ENCODE measurements at places on chromosomes 2 and 18.

DNA sequence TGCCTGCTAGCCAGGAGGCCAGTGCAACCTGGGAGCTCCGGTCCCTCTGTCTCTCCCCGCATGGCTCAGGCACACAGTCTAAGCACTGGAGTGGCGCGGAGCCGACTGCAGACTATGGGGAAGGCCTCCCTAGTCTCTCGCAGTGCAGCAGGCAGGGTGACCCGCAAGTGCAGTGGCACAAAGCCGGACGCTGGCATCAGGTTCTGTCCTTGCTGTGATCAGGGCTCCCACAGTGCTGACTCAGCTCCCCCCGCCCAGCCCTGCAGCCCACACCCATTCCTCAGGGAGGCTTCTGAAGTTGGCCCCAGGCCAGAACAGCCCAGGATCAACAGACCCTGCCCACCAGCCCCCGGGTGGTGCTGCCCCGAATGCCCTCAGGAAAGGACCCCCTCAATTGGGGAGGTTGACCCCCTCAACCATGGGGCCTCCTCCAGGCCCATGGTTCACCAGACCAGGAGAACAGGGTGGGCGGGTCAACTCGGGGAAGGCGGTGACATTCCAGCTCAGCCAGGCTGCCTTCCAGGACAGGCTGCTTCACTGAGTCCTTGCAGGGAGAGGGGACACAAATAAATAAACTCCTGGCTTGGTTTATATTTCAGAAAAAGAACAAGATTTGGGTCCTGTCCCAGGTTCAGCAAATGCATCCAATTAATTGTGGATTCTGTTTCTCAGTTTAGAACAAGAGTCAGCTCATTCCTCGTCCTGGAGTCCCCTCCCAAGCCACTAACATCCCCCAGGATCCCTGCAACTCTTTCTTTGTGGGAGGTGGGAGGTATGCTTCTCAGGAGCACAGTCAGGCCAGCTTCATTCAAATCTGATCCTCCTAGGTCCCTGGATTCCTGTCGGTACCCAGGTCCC, 12.2 kb downstream of the BIN1 start:
- no peak for DNase-seq

DNA sequence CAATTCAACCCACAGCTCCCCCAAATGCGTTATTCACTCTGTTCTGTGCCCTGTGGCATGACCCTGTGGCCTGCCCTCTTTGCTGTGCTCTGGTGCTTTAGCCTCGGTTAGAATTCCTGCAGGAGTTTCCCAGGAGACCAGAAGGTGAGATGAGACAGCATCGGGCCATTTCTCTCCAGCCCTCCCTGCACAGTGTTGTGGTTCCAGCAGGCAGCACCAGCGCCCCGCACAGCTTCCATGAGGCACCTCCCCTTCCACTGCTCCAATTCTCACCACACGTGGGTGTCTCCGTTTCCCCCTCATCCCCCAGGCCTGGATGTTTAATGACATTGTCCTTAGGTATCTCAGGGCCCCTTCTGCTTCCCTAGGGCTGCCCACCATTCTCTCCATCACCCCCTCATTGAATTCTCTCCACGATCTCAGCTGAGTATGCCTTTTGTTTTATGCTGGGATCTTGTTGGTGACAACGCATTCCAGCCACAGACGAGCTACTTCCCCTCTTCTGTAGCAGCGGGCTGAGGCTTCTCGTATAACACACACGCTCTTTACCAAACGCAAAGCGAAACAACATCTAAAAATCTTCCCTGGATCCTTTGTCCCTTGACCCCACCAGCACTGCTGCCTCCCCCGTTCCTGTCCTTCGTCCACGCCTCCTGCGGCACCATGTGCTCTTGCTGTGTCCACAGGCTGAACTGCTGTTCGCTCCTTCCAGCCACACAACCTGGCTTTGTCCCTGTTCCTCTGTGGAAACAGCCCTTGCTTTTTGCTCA, 35.1 kb downstream of the ACKR3 start:
- no peak for DNase-seq

DNA sequence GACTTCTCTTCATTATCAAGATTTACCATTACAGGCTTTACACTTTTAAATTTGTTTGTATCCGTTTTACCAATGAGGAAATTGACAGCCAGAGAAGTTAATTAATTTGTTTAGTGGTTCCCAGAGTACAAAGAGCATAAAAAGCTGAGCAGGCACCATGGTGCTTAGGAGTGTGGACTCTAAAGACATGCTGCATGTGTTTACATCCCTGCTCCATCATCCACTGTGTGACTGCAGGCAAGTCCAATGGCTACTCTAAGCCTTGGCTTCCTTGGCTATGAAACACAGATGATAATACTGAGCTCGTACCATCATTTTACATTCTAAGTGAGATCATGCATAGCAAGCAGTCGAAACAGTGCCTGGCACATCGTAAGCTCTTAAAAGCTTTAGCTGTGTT, 108.0 kb upstream of the SLC35G4 start:
- DNase-seq = no peak

GRCh38 chr2:148719941-148720436, 75.4 kb downstream of the EPC2 start:
- DNase-seq = no peak

GRCh38 chr2:180161415-180161814, 154.3 kb upstream of the CWC22 start:
- no peak for DNase-seq

- DNase-seq = no peak
Observed at GRCh38 chr2:86542814-86543213, 20.4 kb downstream of the CHMP3 start.

DNA sequence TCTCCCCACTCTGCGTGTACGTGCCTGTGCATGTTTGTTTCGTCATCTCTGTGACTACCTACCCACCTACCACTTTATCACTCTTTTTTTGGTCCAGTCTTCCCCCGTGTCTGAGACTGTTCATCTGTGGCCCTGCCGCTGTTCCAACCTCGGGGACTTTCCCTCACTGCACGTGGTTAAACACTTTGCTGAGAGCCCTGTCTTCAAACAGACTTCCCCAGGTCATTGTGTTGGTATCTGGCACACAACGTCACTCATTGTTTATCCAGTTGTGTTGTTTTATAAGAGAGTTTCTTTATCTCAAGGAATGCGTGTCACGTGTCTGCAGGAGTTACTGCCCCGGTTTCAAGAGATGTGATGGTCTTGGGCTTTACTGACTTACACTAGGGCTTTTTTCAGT, 262.0 kb upstream of the RASGRP3 start:
- peak; percentile 95 for DNase-seq

DNA sequence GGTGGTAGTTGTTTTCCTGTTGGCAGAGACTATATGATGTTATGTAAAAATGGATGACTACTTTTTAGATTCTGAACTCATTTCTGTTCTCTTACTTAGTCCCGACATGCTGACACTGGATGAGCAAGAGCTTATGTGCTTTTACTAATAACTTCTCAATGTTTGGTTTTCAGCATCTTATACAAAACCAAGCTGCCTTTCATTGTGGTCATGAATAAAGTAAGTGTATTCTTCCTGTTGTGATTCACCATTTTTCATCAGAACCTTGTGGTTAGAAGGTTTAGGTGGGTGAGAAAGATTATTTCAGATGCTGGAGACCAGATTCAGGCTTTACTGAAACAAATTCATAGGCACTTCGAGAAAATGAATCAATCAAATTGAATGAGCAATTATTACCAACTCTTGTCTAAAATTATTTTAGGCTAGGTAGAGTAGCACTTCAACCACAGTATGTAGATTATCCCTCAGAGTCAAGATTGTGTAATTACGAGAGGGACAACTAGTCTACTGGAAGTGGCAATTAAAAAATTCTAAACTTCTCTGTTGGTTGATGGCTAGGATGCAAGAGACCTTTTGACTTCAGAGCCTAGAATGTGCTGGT, 9.3 kb downstream of the GPN1 start:
- DNase-seq = peak; percentile 63

DNA sequence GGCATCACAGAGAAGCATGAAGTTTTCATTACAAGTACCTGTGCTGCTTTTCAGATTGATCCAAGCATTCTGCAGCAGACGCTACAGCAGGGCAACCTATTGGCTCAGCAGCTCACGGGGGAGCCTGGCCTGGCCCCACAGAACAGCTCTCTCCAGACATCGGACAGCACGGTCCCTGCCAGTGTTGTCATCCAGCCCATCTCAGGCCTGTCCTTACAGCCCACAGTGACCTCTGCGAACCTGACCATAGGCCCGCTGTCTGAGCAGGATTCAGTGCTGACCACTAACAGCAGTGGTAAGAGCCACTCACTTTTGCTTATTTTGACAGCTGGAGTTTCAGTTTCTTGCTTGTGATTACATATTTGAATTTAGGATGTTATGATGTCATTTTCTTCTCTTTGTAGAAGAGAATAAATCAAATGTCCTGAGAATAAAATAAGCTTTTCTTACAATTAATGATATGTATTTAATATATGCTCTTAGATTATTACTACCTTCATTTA, 104.9 kb downstream of the ZNF236 start:
- peak; percentile 10 for DNase-seq

DNA sequence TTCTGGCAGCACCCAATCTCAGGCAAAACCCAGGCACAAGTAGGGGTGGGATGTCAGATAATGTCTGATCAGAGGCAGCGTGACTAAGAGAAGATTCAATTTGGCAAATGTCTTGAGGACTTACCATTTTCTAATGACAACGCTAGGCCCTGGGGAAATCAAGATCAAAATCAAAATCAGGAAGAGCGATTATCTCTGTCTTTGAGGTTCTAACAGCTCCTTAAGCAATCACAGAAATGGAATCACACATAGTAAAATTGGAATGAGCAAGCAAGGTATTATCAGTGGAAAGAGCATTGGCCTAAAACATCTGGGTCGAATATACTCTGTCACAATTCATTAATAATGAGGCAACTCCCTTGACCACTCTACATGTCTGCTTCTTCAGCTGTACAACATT, 8.6 kb upstream of the SERPINB2 start:
- DNase-seq = no peak

DNA sequence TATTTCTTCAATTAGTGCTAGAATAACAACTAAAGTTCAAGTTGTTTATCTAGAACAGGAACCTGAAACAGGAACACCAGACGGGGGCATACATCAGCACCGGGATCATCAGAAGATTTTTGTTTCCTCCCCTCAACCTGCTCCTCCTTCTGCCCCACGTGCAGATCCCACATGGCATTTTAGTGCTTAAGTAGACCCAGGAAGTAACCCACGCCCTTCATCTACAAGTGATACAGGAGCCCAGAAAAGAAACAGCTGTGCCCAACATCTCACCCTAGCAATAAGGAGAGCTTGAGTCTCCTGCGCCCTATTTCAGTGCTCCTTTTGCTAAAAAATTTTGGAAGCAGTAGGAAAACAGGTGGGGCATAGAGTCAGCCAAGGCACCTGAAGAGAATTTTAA, 5.2 kb downstream of the ZNF385B start:
- no peak for DNase-seq

- DNase-seq = no peak
Observed at GRCh38 chr18:7770908-7771307, 203.8 kb downstream of the PTPRM start.

DNA sequence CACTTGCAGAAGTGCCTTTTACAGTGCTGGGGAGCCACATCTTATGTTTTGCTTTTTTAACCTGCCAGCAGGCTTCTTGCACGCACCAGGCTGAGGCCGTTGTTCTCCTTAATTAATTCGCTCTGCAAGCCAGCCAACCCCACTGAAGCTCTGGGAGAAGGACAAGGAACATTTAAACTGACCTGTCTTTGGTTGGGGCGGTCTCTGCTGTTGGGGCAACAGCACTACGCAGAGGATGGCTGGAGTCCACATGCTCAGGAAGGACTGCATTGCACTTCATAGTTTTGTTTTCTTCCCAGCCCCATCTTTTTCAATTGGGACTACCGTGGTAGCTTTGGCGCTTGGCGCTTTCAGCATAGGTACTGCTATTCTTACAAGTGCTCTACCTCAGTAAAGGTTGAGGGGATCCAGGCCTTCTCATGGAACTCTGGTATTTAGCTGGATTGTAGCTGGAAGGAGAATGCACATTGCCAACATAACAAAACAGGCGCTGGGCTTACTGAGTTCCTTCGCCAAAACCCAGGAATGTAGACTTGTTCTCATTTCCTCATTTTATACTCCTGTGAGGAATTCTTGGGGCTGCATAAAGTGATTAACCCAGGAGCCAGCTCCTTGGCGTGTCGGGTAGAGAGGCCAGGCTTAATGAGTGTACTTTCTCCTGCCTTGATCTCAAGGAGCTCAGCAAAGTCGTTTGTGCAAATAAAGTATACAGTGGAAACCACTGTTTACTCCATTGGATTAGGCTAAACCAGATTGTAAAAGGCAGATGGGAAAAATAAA, 146.2 kb downstream of the PRKCE start:
- DNase-seq = no peak

DNA sequence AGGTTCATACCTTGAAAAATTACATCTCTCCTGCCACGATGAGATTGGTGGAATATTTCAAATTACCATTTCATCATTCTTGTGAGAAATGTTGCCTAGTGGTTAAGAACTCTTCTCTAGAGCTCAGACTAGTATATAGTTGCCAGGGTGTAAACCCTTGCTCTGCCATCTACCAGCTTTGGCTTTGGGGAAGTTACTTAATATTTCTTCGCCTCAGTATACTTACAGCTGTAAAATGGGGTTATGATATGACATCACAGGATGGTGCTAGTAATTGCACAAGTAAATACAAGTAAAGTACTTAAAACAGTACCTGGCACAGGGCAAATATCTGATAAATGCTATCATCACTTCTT, 1.5 kb downstream of the SPOPL start:
- peak; percentile 11 for DNase-seq

GRCh38 chr18:52992041-52992440, 652.0 kb downstream of the DCC start:
- DNase-seq = peak; percentile 0

DNA sequence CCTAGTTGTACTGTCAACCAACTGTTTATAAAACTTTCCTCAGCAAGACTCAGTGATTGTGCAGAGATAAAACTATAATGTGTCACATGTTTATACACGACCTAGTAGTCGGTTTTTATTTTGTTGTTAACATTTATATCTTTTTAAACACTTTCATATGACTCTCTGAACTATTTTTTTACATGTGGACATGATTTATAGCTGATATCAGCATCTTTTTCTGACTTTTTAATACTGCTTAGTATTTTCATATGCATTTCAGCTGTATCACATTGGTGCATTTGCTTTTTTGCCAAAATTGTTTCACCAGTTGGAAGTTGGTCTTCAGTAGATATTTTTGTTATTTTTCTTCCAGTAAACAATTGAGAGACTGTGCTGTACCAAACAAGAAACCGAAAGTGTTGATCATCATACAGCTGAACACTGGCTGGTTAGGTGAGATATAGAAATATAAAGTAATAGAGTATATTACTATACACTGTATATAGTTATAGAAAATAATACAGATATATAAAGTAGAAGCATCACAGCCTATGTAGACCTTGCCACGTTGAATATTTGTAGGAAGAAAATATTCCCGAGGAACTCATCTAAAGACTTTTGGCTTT, 154.2 kb downstream of the KCTD1 start:
- no peak for DNase-seq

- no peak for DNase-seq
Observed at GRCh38 chr2:233058717-233059546, 1.2 kb upstream of the INPP5D start.

DNA sequence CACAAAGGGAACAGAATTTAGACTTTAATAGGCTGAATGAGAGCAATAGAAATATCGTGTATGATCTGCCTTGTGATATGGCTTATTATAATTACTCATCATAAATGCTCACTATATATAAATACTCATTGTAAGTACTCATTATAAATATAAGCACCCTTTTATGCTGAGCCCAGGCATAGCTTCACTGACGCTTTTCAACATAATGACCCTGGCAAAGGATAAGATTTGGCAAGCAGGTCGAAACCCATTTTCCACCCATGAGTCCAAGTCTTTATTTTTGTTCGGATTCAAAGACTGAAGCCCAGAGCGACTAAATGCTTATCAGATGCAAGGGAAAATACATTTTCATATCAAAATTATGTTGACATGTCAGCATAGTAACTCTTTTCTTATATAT, 500.4 kb downstream of the SLC4A3 start:
- DNase-seq = no peak

Measured in choroid plexus epithelial cell (primary cell).